ENCODE measurements at places on chromosomes 6 and 20.

DNA sequence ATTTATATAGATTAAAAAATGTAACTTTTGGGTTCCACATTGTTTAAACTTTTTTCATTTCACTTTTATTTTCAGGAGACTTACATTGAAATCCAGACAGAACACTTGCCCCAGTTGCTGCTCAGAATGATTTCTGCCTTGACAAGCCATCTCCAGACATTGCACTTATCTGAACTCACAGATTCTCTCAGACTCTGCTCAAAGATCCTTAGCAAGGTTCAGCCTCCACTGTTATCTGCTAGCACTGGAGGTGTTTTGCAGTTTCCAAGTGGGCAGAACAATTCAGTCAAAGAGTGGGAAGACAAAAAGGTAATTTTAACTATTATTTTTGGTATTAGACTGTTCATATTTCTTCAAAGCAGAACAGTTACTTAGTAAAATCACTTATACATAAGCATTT, 58.0 kb downstream of the DOP1A start:
- DNase-seq, result no peak

DNA sequence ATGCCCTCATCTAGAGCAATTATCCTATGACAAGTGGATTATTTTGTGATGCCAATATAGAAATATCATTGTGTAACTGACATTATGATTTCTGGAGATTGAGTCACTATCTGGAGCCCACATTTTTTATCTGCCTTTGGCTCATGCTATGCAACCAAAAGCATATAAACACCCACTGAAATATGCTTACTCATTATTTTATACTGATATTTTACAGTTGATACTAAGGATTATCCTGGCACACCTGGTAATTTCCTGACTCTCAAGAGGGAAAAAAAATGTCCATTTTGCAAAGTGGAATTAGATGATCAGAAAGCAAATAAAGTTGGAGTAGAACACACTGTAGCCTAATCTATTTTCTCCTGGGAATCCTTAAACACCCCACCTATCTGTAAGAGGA, 154.5 kb downstream of the PKHD1 start:
- no peak for DNase-seq

GRCh38 chr6:10393544-10394225, 21.2 kb downstream of the TFAP2A start:
- no peak for DNase-seq

DNA sequence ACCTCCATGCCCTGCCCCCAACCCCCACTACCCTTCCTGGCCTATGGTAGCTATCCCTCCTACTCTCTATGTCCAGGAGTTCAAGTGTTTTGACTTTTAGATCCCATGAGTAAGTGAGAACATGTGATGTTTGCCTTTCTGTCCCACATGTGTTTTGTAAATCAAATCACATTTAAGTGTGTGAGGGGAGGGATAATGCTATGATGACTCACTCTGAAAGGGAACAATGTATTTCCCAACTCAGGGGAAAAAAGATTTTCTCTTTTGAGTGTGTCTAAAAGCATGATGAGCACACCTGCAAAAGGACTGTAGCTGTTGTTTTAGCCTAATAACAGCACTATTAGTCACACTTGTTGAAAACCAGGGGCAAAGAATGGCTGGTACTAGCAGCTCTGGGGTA, 193.7 kb downstream of the GJA10 start:
- DNase-seq, result no peak

GRCh38 chr6:35544769-35545361, 32.2 kb upstream of the TULP1 start:
- DNase-seq, result no peak

- no peak for DNase-seq
These were observed 90.8 kb downstream of the KCNB1 start for GRCh38 chr20:49391404-49392245.

GRCh38 chr20:36591854-36592641, 13.5 kb upstream of the RAB5IF start:
- peak; percentile 14 for DNase-seq

DNA sequence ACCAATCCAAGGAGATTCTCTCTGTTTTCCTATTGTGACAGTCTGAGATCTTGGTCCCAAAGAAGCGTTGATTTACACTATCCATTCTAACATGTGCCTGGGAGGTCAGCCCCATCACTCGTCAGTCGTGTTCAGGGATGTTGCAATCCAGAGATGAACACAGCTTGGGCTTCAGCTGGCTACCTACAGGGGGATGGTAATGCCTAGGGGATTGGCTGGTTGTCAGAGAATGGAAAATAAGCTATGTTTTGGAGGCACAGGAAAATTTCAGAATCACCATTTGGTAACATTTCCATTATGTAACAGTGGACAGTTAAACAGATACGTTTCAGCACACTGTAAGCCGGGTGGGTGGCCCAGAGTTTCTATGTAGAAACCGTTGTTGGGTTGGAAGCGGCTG, 147.1 kb upstream of the RALGAPA2 start:
- no peak for DNase-seq

All from activated CD8-positive, alpha-beta memory T cell treated with anti-CD3 and anti-CD28 coated beads for 1 hour (primary cell).